ENCODE measurements at places on chromosomes 2 and 18.

DNA sequence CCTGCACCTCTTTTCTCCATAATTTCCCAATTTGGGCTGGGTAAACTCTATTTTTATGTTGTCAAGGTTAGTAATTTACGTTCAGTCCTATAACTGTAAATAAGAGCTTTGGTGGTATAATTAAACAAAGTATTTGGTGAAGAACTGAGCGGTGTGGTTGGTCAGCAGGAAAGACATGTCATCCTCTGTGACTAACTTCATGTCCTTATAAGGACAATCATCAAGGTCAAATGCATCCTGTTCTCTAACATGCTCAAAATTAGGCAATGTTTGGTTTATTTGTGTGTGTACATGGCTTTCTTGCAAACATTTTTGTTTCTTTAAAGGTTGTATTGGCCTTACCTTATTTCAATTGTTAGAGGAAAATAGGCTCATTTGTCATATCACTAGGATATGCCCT is 121.5 kb upstream of the NABP1 start:
- DNase-seq: no peak

DNA sequence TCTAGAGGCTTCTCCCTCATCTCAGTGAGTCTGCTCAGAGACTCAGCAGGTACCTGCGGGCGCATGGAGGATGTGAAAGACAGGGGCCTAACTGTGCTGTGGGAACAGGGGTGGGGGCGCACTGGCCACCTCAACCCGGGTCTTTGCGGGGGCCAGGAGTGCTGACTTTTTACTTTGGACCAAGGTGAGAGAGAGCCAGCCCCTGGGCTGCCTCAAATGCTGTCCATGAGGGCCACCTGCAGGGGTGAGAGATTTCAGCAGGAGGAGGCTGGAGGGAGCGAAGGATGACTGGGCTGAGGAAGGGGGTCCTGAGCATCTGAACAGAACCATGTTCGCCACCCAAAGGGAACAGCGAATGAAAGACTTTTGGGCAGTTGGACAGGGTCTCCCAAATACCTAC is 129.4 kb downstream of the TNS1 start:
- no peak for DNase-seq

DNA sequence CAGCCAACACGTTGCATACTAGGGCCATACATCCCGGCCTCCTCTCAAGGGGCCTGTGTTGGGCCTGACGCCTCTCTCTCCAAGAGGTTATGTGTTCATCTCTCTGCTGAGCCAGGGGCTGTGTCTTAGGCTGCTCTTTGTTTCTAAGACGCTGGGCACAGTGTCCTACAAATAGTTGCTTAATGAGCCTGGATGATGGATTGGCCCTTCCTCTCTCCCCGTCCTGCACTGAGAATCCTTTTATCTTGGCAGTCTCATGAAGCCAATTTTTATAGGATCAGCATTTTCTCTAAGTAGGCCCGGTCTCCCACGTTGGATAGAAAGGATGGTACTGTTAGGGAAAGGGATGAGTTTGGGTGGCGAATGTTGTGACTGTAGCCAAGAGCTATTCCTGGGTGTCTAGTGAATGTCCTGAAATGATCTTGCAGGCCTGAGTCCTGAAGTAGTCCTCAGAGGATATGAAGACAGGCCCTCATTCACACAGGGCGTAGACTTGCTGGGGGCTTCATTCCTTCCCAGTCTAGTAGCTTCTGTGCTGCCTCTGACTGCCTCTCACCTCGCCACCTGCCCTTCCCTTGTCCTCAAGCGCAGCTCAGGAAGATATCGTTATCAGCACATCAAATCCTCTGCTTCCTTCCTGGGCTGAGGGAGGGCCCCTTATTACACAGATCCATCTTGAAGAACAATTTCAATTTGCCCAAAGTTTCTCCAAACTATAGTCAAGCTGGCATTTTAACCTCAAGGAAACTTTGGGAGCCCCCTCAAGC is 8.8 kb downstream of the LBH start:
- peak; percentile 28 for DNase-seq

DNA sequence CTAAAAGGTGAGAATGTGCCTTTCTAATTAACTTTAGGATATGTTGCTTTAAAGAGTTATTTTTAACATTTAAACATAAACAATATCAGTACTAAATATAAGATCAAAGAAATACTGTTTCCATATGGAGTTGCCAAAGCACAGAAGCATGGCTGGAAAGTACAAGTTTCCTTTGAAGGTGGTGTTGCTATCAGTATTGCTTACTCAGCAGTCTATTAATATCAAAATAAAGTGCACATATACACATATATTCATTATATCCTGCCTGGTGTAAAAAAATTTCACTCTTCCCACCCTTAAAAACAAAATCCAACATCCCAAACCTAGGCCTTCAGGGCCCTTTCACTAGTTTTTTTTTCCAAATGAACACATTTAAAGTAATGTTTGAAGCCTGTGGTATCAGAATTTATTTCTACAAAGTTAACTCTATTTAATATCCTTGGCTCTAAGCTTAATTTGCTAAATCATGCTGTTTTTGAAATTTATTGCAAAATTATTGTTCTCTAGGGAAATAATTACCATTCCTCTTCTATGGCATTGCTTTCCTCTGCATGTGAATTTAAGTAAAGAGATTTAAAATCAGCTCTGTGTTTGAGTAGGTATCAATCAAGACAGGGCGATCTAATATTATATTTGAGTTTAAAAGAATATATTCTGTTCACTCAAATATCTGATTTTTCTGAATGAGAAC is 192.7 kb upstream of the MEIS1 start:
- DNase-seq: no peak

DNA sequence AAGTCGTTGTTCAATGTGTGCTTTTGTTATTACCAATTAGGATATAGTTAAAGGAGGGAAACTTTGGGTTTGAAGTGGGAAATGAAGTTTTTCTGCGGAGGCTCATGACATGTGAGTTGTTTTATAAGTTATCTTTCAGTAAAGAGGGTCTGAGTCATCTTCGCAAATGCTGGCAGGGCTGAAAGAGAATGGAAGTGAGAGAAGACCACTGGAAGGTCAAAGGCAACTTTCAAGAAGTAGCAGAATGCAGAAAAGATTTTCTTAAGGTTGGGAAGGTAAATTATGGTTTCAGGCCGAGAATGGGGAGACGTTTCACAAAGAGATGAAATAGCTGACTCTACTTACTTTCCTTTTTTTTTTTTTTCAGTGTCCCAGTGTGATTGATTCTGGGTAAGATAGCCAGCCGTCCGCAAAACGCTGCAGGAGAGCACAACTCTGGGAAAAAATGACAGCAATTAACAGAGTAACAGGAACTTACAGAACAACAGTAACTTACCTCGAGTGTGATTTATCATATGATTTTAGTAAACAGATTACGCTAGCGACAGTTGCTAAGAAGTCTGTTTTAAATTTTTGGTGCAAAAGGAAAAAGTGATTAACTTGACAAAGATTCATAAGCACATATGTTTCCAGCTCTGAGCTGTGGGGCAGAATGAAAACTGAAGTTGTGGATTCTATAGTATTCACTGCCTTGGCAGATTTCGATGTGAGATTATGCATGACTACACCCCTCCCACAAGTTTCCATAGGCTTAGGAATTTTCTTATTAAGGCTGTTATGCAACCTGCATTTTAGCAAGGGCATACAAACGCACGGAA is 46.8 kb upstream of the ACTR3 start:
- DNase-seq: peak; percentile 79

GRCh38 chr2:234823877-234824376 is 127.9 kb upstream of the SH3BP4 start:
- DNase-seq: peak; percentile 98

- peak; percentile 31 for DNase-seq
Observed at GRCh38 chr2:146986161-146986560, 858.7 kb upstream of the ACVR2A start.

GRCh38 chr18:48051945-48052840 is 121.7 kb upstream of the SMAD2 start:
- no peak for DNase-seq

- no peak for DNase-seq
Observed at GRCh38 chr2:15554525-15555218, 6.5 kb downstream of the NBAS start.

GRCh38 chr18:75034937-75035336 is 174.0 kb downstream of the PTGR3 start:
- DNase-seq: no peak

DNA sequence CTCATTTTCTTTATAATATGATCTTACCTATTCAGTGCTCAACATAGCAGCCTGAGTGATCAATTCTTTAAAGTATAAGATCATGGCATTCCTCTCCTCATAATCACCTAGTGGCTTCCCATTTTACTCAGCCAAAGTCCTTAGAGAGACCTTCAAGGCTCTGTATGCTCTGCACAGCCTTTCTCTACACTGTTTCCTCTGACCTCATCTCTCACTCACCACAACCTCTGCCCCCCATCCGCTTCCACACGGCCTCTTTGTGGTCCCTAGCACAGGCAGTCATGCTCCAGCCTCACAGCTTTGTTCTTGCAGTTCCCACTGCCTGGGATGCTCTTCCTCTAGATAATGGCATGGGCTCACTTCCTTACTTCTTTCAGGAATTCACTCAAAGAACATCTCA is 109.2 kb downstream of the HIBCH start:
- no peak for DNase-seq

DNA sequence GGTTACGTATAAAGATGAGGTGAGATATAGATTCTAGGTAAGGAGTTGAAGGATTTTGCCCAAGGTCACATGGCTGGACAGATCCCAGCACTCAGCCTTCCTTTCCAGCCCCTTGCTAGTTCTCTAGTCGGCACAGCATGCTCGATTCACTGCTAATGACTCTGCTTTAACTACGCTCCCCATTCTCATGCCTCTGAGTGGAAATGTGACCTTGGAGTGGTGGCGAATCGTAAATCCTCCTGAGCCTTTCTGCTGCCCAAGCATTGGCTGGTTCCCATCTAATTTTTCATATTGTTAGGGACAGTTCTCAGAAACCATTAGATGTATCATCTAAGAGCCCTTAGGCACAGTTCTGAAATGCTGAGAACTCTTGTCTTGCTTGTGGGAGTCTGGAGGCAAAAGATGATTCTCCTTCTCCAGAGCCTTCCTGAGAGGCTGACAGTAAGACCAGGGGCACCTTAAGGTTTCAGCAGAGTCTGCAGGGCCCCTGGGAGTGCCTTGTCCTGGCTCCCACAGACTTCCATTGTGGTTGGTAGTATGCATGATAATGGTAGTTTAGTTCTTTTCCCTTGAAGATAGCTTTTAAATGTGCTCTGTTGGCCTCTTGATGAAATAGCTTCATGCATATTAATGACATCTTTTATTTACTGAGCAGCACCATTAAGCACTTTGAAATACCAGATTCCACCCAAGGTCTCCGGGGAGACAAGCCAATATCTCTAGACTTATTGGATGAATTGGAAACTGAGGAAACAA is 377.8 kb upstream of the SLC14A2 start:
- DNase-seq: no peak
